MG63 (cell line): ENCODE measurements at places on chromosomes 1 and 21.

DNA sequence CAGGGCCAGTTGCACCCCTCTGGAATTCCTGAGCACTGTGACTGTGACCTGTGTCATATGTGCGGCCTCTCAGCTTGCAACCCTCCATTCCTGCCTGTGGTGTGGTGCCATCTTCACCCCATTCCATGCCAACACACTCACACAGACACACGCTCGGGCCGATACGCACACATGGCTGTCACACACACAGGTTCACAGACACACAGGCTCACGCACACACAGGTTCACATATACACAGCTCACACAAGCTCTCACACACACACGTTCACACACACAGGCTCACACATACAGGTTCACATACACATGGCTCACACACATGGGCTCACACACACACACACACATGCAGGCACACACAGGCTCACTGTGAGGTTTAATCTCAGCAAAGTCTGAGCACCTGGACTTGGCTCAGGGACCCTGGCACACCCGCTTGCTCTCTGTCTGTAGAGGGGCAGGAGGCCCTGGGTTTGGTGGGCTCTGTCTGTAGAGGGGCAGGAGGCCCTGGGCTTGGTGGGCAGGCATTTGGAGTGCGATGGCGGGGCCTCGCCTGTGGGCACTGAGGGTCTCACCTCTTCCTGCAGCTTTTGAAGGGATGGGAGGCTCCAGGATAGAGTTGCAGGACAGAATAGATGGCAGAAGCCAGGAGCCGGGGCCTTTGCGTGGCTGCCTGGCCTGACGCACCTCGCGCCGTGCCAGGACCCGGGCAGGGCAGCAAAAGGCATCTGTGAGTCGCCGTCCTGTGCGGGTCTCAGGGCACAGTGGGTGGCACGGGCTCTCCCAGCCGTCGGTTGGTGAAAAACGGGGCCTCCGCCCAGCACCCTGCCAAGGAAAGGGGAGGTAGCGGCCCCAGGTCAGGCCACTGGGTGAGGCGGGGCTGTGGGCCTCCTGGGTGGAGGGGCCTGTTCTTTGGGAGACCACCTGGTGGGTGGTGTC lies 17.1 kb downstream of the COL18A1 start:
- DNase-seq = no peak

GRCh38 chr1:161439280-161440232 lies 65.7 kb upstream of the FCGR2A start:
- peak; percentile 71 for DNase-seq

GRCh38 chr1:97826820-97827219 lies 94.0 kb downstream of the DPYD start:
- no peak for DNase-seq

GRCh38 chr1:17027403-17027802 lies 15.7 kb upstream of the ATP13A2 start:
- DNase-seq = peak; percentile 94

DNA sequence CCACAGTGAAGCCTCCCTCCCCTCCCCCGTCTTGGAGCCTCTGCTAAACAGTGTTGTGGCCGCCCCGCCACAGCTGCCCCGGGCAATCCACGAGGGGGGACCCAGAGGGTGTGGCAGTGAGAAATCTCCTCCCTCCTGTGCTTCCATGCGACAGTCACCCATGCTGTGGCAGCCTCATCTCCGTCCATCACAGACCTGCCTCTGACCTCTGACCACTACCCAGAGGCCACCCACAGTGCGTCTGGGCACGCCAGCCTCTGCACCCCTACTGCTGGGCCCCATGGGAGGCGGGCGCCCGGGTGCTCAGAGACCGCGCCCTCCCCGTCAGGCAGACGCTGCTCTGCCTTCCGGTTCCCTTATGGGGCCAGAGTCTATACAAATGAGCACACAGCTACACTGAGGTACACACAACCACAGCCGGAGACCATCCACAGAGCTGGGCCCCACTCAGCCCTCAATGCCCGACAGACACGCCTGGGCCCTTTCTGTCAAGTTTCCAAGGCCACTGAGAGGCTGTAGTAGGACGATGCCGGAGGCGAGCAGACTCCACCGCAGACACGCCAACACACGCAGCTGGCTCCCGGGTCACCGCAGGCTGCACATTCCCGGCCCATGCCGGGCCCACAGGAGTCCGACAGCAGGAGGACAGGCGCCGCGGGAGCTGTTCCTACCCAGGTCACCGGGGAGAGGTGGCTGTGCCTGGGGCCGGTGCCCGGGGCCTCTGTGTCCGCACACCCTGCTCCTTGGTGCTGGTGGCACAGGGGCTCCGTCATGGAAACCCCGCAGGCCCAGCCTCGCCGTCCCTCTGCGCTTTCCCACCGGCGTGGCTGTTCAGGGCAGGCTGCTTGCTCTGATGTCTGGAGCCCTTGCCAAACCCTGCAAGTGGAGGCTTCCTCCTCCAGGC lies 23.9 kb upstream of the TMEM52 start:
- no peak for DNase-seq

GRCh38 chr1:7505771-7506453 lies 265.2 kb upstream of the VAMP3 start:
- DNase-seq = no peak

DNA sequence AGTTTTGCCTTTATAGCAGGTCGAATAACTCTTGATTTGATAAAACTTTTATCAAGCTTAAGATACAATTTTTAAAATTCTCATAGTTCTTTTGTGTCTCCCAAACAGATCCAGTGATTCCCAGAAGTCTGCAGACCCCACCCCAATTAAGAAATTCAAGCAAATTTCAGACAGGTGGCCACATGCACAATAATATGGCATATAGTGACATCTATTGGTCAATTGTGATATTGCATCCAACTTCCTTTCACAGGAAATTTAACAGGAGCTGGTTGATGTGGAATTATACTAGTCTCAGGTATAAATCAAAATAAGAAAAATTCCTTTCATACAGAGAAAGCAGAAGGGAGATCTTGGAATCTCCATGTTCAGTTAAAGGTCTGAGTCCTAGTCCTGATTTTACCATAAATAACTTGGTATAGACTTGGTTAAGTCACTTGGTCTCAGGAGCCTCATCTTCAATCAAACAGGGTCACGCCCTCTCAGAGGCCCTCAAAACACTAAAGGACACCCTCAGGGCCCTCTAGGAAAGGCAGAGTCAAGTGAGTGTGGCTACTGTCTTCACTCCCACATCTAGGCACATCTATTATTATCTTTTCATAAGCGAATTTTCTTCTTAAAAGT lies 24.1 kb downstream of the PIGM start:
- no peak for DNase-seq

DNA sequence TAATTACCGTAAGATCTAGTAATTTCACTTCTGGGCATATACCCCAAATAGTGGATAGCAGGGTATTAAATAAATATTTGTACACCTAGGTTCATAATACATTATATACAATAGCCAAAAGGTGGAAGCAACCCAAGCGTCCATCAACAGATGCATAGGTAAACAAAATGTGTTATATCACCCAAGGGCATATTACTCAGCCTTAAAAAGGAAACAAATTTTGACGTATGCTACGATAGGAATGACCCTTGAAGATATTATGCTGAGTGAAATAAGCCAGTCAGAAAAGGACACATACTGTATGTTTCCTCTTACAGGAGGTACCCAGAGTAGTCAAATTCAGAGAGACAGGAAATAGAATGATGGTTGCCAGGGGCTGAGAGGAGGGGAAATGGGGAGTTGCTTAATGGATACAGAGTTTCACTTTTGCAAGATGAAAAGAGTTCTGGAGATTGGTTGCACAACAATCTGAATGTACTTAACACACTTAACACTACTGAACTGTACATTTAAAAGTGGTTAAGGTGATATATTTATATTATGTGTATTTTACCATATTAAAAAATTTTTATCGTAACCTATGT lies 36.6 kb upstream of the KCTD3 start:
- DNase-seq = no peak

- DNase-seq = peak; percentile 2
Observed at GRCh38 chr1:218242171-218242570, 42.9 kb upstream of the RRP15 start.

GRCh38 chr1:205998457-205999241 lies 4.5 kb downstream of the RAB7B start:
- no peak for DNase-seq

- peak; percentile 53 for DNase-seq
Observed at GRCh38 chr1:21904704-21905520, 32.2 kb downstream of the HSPG2 start.

DNA sequence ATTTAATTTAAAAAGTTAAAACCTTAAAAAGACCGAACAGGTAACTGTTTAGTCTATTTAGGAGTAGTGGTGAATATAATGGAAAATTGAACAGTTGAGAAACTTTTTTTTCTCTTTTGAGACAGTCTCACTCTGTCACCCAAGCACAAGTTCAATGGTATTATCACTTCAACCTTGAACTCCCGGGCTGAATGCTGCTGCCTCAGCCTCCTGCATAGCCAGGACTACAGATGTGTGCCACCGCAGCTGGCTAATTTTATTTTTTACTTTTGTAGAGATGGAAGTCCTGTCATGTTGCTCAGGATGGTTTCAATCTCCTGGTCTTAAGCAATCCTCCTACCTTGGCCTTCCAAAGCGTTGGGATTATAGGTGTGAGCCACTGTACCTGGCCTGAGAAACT lies 16.2 kb upstream of the GBP2 start:
- DNase-seq = no peak

DNA sequence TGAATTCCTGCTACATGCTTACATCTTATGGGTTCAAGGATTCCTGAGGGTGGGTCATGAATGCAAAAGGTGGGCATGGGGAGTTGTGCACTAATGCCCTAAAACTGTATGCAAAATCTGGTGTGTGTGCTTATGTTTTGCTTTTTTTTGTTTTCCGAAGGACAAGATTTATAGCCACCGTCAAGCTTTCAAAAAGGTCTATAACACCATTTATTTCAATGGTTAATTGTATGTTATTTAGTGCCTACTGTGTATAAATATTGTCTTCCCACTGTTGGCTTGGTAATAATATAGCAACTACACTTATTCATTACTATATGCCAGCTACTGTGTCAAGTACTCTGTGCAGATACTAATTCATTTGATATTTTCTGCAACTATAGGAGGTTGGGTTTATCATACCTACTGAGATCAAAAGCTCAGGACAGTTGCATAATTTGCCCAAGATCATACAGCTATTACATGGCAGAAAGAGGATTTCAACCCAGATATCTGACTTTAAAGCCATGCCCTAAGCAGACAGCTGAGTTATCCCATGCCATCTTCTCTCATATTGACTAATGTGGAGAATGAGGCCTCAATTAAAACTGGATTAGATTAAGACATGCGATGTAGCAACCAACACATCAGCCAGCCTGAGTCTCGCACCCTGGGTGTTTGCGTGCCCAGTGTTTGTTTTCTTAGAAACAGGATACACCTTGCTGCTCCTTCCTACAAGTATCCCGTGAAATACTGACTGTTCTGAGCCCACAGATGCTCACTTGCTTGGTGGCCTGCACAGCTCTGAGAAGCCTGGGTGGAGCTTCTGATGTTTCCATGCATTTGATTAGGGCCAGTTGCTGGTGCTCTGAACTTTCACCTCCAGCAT lies 34.6 kb downstream of the GADD45A start:
- no peak for DNase-seq

DNA sequence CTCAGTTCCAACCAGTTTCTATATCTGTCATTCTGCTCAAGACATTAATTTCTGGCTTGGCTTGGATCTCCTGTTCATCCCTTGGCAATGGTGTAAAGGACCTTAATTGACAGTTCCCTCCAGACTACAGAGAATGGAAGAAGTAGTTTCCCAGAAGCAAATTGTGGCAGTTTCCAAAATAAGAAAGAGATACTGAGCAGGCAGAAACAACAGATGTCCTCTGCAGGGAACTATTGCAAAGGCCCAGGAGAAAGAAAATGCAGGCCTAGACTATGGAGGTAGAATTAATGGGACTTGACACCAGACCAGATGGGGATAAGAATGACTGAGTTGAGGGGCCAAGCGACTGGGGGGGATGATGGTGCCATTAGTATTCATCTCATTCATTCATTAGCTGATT lies 6.1 kb upstream of the AK2 start:
- no peak for DNase-seq

GRCh38 chr1:178664278-178664677 lies 60.8 kb upstream of the RALGPS2 start:
- DNase-seq = no peak

DNA sequence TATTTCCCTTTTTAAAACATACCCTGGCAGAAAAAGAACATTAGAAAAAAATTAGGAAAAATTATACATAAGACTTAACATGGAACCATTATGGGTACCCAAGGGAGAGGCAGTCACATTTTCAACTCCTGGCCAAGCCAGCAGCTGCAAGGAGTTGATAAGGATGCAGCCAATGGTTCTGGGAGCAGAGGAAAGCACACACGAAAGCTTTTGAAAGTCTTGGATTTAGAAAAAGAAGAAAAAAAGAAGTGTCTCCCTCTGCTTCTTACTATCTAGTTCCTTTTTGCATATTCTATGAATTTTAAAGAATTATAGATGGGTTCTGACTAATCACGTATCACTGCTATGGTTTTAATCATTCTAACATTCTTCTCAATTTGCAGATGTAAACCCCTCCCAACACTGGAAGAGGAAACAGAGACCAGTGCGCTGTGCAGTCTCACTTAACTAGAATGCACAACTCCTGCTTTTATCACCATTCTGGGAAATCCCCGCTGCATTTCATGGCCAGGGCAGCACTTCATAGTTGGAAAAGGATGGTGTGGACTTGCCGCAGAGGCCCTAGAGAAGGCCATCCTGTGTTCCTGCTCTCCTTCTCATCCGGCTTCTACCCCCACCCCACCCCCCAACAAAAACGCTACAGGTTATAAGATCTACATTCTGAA lies 2.7 kb upstream of the CD58 start:
- DNase-seq = no peak

GRCh38 chr1:84823511-84823910 lies 69.5 kb downstream of the LPAR3 start:
- no peak for DNase-seq

GRCh38 chr1:51663721-51664120 lies 46.8 kb downstream of the OSBPL9 start:
- no peak for DNase-seq

GRCh38 chr1:147541672-147542568 lies 619 bp downstream of the BCL9 start:
- peak; percentile 50 for DNase-seq

DNA sequence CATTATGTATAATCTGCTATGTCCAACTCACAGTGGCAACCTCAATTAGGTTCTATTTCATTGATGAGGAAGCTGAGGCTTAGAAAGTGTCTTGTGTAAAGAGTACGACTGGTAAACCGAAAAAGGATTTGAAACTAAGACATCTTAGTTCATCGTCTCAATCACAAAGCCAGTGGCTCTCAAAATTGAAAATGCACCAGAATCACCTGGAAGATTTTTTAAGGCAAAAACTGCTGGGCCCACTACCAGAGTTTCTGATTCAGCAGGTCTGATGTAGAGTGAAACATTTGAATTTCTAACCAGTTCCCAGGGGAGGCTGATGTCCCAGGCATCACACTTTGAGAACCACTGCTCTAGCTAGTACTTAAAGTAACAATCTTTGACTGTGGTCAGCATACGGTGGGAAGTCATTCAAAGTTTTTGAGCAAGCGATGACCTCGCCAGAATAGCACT lies 5.2 kb upstream of the LRRC53 start:
- DNase-seq = no peak
